ENCODE measurements at places on chromosomes 16 and 17. TPM values are rescaled to one million over a fixed set of nuclear protein-coding genes. Genes with fewer than 3 reads are reported as not detected.

DNA sequence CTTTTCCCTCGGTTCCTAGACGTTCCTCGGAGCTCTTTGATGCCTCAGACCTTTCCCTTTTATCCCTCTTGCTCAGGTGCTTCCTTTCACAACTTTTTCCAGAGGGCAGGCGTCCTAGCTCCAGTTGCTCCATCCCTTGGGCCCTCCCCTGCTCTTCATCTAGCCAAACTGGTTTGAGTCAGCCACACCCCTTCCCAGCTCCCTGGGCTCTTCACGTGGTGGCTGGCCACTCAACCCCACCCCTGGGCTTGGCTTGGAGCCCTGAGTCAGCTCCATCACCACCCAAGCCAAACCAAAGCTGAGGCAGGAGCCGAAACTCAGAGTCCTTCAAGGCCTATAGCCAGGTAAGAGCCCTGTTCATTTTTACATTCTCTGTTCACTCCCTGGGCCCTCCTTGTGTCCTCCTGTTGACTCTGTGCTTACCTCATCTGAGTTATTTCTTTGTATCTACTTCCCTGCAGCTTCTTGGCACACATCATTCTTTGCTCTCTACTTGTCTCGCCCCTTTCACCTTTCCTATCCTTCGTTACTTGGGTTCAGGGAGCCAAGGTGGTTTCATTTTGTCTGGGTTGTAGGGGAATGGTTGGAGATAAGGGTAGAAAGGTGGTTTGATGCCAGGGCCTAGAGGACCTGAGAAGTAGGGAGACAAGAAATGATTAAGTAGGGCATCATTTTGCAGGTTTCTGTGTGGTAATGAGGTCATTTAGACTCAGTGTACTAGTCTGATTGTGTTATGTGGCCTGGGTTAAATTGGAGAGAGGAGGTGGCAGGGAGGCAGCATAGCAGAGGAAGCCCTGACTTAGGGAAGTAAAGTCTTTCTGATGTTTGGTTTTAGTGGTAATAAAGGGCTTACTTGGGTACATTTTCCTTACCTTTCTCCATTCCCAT lies 7.6 kb upstream of the PHKG2 start:
- H3K36me3 ChIP-seq, result peaks cover 6% of the 10 kb centered on the region
- no peak overlapping the region for H3K4me3 ChIP-seq
- peak; percentile 69 for DNase-seq
- H3K27me3 ChIP-seq, result no peaks in the 10 kb centered on the region

DNA sequence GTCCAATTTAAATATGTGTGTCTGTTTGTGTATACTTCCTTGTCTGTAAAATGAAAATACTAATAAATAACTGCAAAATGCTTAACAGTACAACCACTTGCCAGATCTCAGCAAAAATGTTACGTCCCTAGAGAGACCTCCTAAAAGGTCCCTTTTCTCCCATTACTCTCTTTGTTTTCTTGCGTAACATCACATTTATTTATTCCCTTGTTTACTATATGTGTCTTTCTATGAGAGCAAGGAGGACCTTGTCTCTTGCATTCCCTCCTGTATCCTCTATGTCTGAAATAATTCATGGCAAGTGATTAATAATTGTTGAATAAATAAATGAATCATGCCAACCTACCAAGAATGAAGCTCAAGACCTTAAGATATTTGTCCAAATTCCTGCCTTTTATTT lies 1.9 kb downstream of the ACSM3 start:
- H3K4me1 ChIP-seq, result no peaks in the 10 kb centered on the region
- DNase-seq, result no peak
- H3K27ac ChIP-seq, result no peak overlapping the region
- no peaks in the 10 kb centered on the region for H3K27me3 ChIP-seq
- H3K4me3 ChIP-seq, result no peak overlapping the region
- H3K36me3 ChIP-seq, result no peaks in the 10 kb centered on the region

HOXB6 gene
- total RNA-seq, result 0.95 TPM

DNA sequence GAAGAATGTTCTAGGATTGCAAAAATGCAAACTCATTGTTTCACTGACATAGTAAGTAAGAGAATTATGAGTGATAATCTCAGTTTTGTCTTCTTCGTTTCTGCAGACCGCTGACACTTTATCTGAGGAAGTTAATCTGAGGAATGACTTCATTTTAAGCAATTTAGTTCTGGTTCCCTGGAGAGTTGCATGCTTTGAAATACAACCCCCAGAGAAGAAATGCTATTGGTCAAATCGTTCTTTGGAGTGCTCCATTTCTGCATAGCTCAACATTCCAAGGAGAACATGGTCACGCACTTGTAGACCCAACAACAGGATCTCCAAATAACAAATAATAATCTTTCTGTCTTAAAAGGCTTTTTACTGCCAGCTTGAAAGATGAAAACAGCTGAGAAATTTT lies 427.1 kb downstream of the GRIN2A start:
- DNase-seq, result no peak
- no peaks in the 10 kb centered on the region for H3K4me1 ChIP-seq
- no peak overlapping the region for H3K4me3 ChIP-seq
- no peaks in the 10 kb centered on the region for H3K27me3 ChIP-seq

DNA sequence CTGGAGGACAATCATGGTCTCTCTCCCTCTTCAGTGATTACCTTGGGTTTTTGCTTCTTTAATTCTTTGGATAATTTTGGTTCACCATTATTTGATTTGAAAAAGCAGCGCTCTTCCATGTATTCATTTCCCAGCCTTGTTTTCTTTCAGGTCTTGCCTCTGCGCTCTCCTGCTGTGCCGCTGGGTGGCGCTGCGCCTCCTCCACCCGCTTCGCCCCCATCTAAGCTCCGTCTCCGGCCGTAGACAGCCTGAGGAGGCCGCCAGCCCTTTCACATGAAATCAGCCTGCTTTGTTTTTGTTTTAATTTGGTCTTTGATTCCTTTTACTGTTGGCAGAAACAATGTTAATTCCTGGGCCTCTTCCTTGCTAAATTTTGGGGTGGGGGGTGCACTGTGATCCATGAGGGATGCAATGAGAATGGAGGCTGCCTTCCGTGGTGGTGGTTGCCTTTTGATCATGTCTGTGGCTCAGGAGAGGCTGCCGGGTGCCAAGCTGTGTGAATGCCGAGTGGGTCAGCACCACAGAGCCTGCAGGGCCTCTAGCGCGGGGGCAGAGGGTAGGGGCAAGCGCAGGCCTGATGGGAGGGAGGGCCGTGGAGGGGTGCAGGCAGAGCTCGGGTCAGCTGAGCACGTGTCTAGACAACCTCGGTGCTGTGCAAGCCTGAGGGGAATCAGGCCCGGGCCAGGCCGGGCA lies 64.1 kb downstream of the PLD6 start:
- no peaks in the 10 kb centered on the region for H3K36me3 ChIP-seq
- H3K27me3 ChIP-seq, result no peaks in the 10 kb centered on the region
- DNase-seq, result no peak
- no peak overlapping the region for H3K4me3 ChIP-seq
- no peak overlapping the region for H3K27ac ChIP-seq

- no peak for DNase-seq
- H3K4me1 ChIP-seq, result peaks cover 6% of the 10 kb centered on the region
- H3K27me3 ChIP-seq, result no peaks in the 10 kb centered on the region
- no peaks in the 10 kb centered on the region for H3K36me3 ChIP-seq
- H3K4me3 ChIP-seq, result no peak overlapping the region
These were observed 3.1 kb upstream of the WWOX start for GRCh38 chr16:78096386-78096785.

Data from gastrocnemius medialis (tissue), 4 donors.